ENCODE measurements at places on chromosomes 13 and 19.

GRCh38 chr19:752652-753517 is 2.0 kb downstream of the MISP start:
- no peak for DNase-seq

- no peak for DNase-seq
Measured at GRCh38 chr13:106213028-106213757, 322.3 kb downstream of the EFNB2 start.

DNA sequence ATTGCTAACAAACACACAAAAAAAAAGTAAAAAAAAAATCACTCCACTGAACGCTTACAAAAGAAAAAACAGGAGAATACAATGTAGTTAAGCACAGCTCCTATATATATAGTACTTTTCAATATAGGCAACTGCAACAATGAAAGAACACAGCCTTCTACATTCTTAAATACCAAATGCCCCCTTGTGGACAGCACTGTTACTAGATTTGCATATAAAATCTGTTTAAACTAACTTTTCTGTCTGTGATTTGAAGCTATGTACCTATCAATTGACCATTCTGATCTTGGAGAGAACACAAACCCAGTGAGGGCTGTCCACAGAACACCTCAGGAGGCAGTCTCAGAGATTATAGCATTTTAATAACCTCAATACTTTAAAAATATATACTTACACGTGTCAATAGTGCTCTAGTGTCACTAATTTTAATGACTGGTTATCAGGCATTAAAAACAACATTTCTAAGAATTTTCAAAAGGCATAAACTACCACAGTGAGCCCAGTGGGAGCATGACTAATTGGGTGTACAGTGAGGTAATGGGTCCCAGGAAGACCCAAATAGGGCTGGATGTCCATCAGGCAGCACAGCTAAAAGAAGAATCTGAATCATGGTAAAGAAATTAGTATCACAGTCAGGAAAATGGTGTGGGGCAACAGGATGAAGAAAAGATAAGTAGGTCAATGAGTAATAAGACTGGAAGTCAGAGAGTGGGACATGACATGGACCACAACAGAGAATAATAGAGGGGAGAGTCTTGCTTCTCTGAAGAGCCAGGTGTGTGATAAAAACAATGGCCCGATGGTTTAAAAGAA is 22.2 kb downstream of the CCDC169 start:
- DNase-seq = no peak

DNA sequence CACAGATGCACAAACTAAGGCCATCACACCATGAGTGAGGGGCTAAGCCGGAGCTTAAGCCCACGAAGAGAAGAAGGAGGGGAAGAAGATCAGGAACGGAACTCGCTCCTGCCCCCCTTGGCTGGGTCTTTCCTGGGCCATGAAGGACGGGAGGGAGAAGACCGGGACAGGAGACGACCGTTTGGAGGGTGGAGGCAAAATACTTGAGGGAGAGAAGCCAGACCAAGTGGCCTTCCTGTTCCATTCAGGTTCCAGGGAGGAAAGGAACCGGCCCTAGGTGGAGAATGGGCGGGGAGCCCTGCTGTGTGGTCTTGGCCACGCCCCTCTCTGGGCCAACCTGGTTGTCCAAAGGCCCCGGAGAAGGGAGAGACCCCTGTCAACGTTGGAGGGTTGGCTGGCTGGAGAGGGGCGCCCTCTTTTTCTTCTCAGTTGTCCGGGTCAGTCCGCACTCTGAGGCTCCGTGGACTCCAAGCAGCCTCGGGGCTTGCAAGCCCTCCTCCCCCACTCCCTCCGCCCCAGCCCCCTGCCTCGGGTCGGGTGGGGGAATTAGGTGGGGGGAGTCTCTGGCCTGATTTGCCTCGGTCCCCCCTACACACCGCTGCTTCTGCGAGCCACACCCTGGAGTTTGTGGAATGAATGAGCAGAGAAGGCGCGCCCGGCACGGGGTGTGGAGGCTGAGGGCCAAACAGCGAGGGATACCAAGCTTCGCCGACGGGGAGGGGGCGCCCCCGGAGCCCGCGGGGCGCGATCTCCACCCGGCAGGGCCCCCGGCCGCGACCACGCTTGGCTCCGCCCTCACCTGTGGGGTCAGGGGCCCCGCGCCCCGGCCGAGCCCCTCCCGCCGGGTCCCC is 757 bp downstream of the FBN3 start:
- DNase-seq = no peak

DNA sequence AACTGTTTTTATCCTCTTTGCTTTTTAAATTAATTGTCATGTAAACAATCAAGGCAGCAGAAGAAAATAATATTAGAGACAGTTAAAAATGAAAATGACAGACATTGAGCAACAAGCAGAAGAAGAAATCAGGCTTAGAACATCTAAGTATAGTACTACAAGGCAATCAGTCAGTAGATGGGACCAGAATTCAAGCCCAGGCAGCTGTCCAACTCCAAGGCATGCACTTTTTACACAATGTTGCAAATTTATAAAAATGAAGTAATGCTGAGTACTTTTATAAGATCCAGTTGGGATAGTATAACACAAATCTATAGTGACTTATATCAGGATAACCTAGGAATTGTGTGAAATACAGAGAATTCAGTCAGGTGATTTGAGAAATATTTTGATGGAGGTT is 2815.8 kb downstream of the PCDH9 start:
- no peak for DNase-seq
